ENCODE measurements at places on chromosomes 16 and 17.

GRCh38 chr17:65249774-65250173, 112.6 kb downstream of the RGS9 start:
- no peak for DNase-seq

- no peak for DNase-seq
Measured at GRCh38 chr16:87740441-87740840, 25.3 kb downstream of the KLHDC4 start.

- no peak for DNase-seq
Measured at GRCh38 chr16:86597880-86598606, 19.7 kb downstream of the FOXL1 start.

- DNase-seq, result no peak
Measured at GRCh38 chr17:58332778-58333735, 4.5 kb upstream of the TSPOAP1 start.

GRCh38 chr17:50265212-50265611, 9.1 kb upstream of the TMEM92 start:
- no peak for DNase-seq

DNA sequence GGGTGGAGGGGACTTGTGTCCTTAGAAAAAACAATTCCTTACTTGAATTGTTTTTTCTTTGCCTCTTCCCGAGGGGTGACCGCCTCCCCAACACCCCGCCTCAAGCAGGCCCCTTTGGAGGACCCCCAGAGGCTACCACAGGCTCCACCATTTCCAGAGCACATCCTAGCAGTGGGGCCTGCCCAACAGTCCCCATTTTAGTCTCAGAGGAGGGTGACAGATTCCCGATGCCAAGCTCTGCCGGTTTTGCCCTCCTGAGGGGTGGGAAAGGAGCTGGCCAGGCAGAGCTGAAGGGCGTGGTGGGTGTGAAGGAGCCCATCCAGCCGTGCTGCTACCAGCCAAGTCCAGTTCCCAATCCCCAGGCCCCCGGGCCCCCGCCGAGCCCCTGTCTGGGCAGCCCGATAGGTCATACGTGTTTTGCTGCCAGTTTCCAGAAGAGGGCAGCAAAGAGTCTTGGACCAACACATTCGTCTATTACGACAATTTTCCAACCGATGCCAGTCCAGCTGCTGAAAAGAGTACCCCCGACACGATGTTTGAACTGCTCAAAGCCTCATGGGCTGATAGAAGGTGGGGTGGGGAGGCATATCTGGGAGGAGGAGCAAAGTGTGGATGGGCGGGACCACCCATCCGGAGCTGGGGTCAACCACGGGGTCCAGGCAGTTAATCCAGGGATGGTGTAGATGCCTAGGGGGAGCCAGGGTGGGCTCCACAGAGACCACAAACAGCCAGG, 18.8 kb upstream of the GAA start:
- no peak for DNase-seq

- DNase-seq, result no peak
Measured at GRCh38 chr17:13862346-13862745, 207.0 kb upstream of the COX10 start.

DNA sequence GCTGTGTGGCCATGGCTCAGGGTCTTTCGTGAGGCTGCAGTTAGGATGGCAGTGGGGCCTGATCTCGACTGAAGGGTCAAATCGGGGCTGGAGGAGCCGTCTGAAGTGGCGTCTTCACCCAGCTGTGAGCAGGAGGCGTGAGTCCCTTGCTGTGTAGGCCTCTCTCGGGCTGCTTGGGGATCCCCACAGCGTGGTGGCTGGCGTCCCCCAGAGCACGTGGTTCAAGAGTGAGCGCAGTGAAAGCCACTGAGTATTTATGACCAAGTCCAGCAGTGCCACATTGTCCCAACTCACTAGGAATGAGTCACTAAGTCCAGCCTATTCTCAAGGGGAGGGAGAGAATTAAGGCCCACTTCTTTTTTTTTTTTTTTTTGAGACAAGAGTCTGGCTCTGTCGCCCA, 11.7 kb upstream of the TCF25 start:
- no peak for DNase-seq

DNA sequence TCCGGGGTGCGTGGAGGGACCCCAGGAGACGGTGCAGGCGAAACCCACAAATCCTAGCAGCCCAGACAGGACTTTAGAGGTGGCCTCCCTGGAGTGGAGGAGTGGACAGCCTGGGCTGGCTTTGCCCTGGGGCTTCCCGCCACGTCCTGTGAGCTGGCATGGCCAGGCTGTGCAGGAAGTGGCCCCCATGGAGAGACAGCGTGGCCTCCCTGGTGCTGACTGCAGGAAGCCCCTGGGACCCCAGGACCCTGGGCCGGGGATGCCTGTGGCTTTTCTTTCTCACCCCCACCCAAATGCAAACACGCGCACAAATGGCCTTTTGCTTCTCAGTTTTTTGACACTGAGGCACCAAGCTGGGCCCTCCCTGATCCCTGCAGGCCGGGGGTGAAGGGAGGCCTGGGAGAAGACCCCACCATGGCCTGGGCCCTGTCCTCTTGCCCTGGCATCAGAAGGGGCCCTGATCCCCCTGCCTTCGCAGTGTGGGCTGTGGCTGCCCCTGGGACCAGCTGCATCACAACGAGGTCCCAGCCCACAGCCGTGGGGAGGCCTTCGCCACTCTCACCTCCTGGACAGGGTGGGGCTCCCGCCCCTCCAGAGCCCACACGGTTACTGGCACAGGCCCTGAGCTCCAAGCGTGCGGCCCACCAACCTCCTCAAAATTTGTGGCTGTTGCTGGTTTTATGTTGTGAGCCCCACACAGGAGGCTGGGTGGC, 51.6 kb upstream of the PABPN1L start:
- no peak for DNase-seq

DNA sequence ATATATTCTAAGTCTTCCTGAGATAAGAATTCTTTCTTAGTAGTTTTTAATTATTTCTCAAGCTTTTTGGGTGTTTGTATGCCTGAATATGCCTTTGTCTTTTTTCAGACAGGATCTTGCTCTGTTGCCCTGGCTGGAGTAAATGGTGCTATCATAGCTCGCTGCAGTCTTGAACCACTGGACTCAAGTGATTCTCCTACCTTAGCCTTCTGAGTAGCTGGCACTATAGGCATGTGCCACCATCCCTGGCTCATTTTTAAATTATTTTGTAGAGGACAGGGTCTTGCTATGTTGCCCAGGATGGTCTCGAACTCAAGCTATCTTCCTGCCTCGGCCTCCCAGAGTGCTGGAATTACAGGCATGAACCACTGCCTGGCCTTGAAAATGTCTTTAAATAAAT, 41.6 kb downstream of the MAP2K4 start:
- DNase-seq, result no peak

- no peak for DNase-seq
Measured at GRCh38 chr16:58589326-58589905, 40.2 kb downstream of the CNOT1 start.

GRCh38 chr17:76672270-76672851, 28.8 kb upstream of the ST6GALNAC1 start:
- no peak for DNase-seq

DNA sequence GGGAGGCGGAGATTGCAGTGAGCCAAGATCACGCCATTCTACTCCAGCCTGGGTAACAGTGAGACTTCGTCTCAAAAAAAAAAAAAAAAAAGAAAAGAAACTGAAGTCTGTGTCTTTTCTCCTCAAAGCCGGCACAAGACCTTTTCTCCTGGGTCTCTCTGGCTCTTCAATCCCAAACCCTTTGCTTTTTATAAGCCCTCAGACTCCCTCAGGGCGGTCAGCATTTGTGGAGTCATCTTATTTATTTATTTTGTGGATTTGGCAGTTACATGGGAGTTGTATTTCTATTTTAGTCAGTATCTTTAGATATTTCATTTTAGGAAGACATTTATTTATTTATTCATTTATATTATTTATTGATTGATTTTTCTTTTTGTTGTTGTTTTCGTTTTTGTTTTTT, 57.7 kb upstream of the MAP3K14 start:
- DNase-seq, result no peak

- no peak for DNase-seq
Measured at GRCh38 chr17:557371-557770, 157.3 kb downstream of the VPS53 start.

DNA sequence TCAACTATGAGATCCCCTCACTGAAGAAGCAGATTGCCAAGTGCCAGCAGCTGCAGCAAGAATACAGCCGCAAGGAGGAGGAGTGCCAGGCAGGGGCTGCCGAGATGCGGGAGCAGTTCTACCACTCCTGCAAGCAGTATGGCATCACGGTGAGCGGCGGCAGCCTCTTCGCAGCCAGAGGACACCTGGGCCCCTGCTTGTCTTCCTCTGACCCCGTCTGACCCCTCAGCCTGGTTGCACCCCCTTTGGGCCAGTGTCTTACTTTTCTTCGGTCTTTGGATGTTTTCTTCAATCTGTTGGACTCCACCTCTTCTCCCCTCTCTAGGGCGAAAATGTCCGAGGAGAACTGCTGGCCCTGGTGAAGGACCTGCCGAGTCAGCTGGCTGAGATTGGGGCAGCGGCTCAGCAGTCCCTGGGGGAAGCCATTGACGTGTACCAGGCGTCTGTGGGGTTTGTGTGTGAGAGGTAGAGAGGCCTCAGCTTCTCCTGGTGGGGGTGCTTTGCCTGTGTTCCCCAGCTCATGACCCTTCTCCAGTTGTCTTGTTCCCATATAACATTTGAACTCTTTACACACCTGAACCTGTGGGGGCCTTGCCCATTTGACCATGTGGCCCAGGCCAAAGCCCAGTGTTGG, 4.4 kb downstream of the CDK5RAP3 start:
- no peak for DNase-seq

DNA sequence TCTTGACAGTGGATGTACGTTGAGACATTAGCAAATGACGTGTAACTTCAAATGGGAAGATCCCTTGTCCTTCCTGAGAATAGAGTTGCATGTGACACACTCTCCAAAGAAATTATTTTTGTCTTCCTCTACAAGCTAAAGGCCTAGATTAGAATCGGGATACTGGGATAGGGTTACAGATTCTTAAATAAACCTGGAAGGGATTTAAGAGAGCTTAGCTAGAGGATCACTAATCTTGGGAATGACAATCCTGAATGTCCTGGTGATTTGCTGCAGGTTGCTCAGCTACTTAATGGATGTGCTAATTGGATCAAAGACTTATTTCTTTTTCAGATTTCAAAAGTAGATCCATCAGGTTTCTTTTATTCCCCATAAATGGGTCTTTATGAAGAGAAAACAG, 101.9 kb downstream of the KCNJ2 start:
- no peak for DNase-seq

GRCh38 chr17:69232650-69233049, 4.0 kb upstream of the ABCA10 start:
- DNase-seq, result no peak

DNA sequence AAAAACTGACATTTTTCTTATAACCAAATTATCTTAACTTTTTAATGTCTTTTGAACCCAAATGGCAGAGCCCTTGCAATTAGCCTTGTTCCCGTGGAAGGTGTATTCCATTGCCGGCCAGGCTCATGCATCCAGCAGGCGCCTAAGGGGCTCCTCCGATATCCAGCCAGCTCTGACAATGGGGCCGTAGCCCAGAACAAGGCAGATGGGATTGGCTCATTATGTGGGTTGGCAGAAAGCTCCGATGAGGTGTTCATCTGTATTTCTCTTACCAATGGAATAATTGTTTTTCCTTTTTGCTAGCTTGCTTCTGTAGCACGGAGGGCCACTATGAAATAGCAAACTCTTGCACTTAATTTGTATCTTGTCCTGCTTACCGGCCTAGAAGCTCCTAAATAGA, 208.2 kb upstream of the CHMP6 start:
- DNase-seq, result no peak

- DNase-seq, result no peak
Measured at GRCh38 chr17:8151120-8151640, 1.0 kb downstream of the PER1 start.

- no peak for DNase-seq
Measured at GRCh38 chr16:66574081-66574480, 5.2 kb upstream of the CMTM2 start.

GRCh38 chr17:73226556-73227172, 33.8 kb downstream of the COG1 start:
- DNase-seq, result no peak

- DNase-seq, result no peak
Measured at GRCh38 chr16:86783636-86784626, 205.6 kb downstream of the FOXL1 start.

- no peak for DNase-seq
Measured at GRCh38 chr16:86426063-86426642, 84.2 kb upstream of the FOXF1 start.

GRCh38 chr17:49490276-49490675, 4.8 kb upstream of the NGFR start:
- DNase-seq, result no peak

GRCh38 chr17:71441098-71441497, 679.7 kb upstream of the SOX9 start:
- DNase-seq, result no peak

- DNase-seq, result peak; percentile 68
Measured at GRCh38 chr17:4433515-4434031, at the start of gene SPNS3. SPNS3 (plus strand) TSS chr17:4433940; CDS start chr17:4433968, 28 bp downstream.

- no peak for DNase-seq
Measured at GRCh38 chr17:70278844-70279462, 109.6 kb downstream of the KCNJ2 start.

All from SIG-M5 (cell line).